Ureter (tissue), 1 donor: ENCODE measurements at places on chromosomes 1 and 21. TPM values are rescaled to one million over a fixed set of nuclear protein-coding genes. Genes with fewer than 3 reads are reported as not detected.
A peak's percentile ranks its signal among the peaks of the same experiment; 100 is the strongest.

DNA sequence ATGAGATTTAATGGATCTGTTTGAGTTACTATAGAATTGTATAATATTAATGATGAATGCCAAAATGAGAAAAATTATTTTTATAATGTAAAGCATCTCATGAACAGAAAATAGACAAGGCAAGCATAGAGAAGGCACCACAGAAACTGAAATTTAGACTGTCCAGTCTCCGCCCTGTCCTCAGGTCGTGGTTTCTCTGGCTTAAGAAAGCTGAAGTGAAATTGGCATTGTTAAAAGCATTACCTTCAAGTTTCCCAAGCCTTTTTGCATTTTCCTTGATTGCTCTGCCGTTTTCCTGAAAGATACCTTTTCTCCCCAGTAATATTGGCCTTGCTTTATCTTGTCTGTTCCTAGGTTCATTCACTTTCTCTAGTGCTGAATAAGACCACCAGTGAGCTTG, 58.0 kb downstream of the VPS13D start:
- DNase-seq = no peak

DNA sequence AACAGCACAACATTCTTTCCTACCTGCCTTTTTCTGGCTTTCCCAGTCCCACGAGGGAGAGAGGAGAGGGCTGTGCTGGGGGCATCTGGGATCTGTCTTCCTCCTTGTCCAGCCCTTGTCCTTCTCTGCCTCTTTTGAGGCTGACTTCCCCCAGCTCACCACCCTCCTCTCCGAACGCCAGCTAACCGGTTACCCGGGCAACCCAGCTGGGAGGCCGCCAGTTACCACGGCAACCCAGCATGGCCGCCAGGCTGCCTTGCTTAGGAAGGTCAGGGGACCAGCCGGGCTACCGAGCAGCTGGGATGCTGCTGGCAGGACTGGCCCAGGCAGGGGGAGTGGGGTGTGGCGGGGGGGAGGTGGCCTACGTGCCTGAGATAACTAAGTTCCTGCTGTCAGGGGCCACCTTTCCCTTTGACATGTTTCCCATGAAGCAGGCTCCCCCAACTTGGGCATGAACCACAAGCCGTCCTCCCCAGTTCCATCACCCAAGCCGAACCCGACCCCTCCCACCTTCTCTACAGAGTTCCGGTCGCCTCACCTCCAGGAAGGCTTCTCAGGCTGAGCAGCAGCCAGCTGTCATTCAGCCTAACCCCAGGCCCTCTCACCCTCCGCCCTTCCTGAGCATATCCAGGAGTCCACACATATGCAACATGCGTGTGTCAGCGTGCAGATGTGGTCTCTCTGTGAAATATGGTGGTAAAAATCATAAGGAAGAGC, 8.7 kb downstream of the PLEKHA6 start:
- peak; percentile 84 for DNase-seq

- DNase-seq = no peak
Observed at GRCh38 chr1:225460021-225460736, 32.3 kb upstream of the LBR start.

- no peak for DNase-seq
Observed at GRCh38 chr1:2242814-2243725, 15.0 kb downstream of the SKI start.

- no peak for DNase-seq
Observed at GRCh38 chr1:61379693-61380092, 297.3 kb downstream of the NFIA start.

DNA sequence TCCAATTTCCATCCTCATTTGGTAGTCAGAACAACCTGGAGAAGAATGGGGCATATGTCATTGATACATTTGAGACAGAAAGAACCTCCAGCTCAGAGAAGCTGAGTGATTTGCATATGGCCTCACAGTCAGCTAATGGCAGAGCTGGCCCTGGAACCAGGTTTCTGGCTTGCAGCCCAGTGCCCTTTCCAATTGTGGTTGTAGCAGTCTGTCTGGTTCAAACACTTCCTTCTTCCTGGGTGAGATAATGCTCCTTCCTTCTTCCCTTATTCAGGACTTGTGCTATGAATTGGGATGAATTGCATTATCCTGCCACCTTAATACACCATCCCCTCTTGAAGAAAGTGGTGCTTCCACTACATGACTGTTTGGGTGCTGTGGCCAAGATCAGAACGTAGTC, 24.2 kb downstream of the SLC5A9 start:
- peak; percentile 66 for DNase-seq

CHIA gene
- total RNA-seq = not detected

NAV1 gene
- total RNA-seq = 49.3 TPM

RGL1 gene
- 20.9 TPM for total RNA-seq
